ENCODE measurements at places on chromosomes 1 and 21. TPM values are rescaled to one million over a fixed set of nuclear protein-coding genes. Genes with fewer than 3 reads are reported as not detected.

Gene TNFSF18
- not detected for total RNA-seq

Gene FMO5
- total RNA-seq = 1.7 TPM

Gene COL16A1
- 8.8 TPM for total RNA-seq

Gene RGS8
- 0.07 TPM for total RNA-seq

Gene PTPN22
- 0.11 TPM for total RNA-seq

Gene AMY1C
- total RNA-seq = not detected

Gene ZNF593OS
- total RNA-seq = not detected

Gene IRF2BP2
- total RNA-seq = 62.4 TPM

Gene CASQ1
- total RNA-seq = 0.48 TPM

Gene ATP1A1
- 259 TPM for total RNA-seq

Gene TBX15
- 0.09 TPM for total RNA-seq

Gene CLIC6
- total RNA-seq = 3.8 TPM

Gene SLC2A5
- 0.04 TPM for total RNA-seq

Gene PDC
- total RNA-seq = not detected

Gene TMCO4
- 7.2 TPM for total RNA-seq

Gene UBAP2L
- total RNA-seq = 201 TPM

Gene DIP2A
- total RNA-seq = 38.8 TPM

Gene CHIA
- total RNA-seq = not detected

Gene G0S2
- total RNA-seq = 0.81 TPM

Gene CHD5
- total RNA-seq = 1.6 TPM

Gene KRTAP21-2
- not detected for total RNA-seq

Gene NPL
- total RNA-seq = 4.1 TPM

Gene IQCC
- total RNA-seq = 4.6 TPM

Gene IGSF21
- total RNA-seq = 28.0 TPM

Gene UBE2Q1
- 61.6 TPM for total RNA-seq

Gene ICOSLG
- 9.0 TPM for total RNA-seq

Gene PCAT6
- 11.2 TPM for total RNA-seq

Gene LHX8
- 0.25 TPM for total RNA-seq

Gene EFNA3
- total RNA-seq = 12.5 TPM

Gene GBP5
- 0.23 TPM for total RNA-seq

Gene AMY1A
- not detected for total RNA-seq
